Spinal cord (tissue), 10 donors: ENCODE measurements at places on chromosomes 2 and 18. TPM values are rescaled to one million over a fixed set of nuclear protein-coding genes. Genes with fewer than 3 reads are reported as not detected.

HOXD3 gene
- total RNA-seq: 7.3 TPM

IL1R2 gene
- 1.1 TPM for total RNA-seq

NDUFV2 gene
- total RNA-seq: 108 TPM

REG3G gene
- not detected for total RNA-seq

CMPK2 gene
- 7.3 TPM for total RNA-seq

ST6GAL2 gene
- 23.0 TPM for total RNA-seq

DNA sequence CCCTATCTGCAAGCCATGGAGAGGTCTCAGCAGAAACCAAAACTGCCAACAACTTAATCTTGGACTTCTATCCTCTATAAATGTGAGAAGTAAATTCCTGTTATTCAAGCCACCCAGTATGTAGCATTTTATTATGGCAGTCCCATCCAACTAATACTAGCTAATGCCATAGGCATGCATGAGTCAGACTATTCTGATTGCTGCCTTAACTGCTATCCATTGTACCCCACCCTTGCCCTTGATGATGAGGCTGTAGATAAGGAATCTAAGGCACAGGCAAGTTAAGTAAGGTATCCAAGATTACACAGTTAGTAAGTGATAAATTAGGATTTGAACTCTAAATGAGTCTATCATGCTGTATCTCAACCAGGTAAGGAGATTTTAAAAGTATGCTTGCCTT is 223.0 kb downstream of the UBE2E3 start:
- H3K36me3 ChIP-seq: no peaks in the 10 kb centered on the region
- H3K27ac ChIP-seq: no peak overlapping the region
- H3K4me3 ChIP-seq: no peak overlapping the region

GRCh38 chr18:22429564-22429963 is 11.8 kb upstream of the CTAGE1 start:
- no peak for DNase-seq
- H3K27me3 ChIP-seq: no peaks in the 10 kb centered on the region
- H3K36me3 ChIP-seq: no peaks in the 10 kb centered on the region
- no peak overlapping the region for H3K4me3 ChIP-seq
- peaks cover 7% of the 10 kb centered on the region for H3K4me1 ChIP-seq

- H3K4me1 ChIP-seq: no peaks in the 10 kb centered on the region
- H3K36me3 ChIP-seq: no peaks in the 10 kb centered on the region
- H3K4me3 ChIP-seq: no peak overlapping the region
Observed at GRCh38 chr2:228945710-228946109, 325.4 kb downstream of the PID1 start.

- peaks cover 13% of the 10 kb centered on the region for H3K27me3 ChIP-seq
- no peak overlapping the region for H3K4me3 ChIP-seq
- H3K36me3 ChIP-seq: no peaks in the 10 kb centered on the region
- DNase-seq: no peak
Observed at GRCh38 chr2:104658144-104658835, 195.6 kb upstream of the POU3F3 start.

DNA sequence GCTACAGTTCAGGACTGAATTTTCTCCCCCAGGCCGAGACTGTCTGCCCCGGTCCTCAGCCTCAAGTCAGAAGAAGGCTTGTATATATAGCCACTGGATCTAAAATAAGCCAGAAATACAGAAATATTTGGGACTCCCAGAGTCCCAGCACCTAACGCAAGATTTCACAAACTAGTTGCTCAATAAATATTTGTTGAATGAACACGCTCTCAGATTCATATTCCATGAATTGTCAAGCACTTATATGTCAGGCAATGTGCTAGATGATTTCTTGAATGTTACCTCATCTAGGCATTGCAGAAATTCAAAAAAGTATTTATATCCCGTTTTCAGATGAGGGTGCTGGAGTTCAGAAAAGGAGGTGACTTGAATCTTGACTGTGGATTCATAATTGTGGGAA is 163.7 kb upstream of the KLHL29 start:
- no peaks in the 10 kb centered on the region for H3K4me1 ChIP-seq
- no peaks in the 10 kb centered on the region for H3K36me3 ChIP-seq
- H3K27me3 ChIP-seq: no peaks in the 10 kb centered on the region
- DNase-seq: no peak
- no peak overlapping the region for H3K27ac ChIP-seq

GRCh38 chr2:96924775-96925747 is 55.2 kb upstream of the SEMA4C start:
- no peaks in the 10 kb centered on the region for H3K27me3 ChIP-seq
- H3K27ac ChIP-seq: no peak overlapping the region
- H3K4me3 ChIP-seq: no peak overlapping the region
- no peak for DNase-seq
- H3K36me3 ChIP-seq: no peaks in the 10 kb centered on the region
- peaks cover 55% of the 10 kb centered on the region for H3K4me1 ChIP-seq

DNA sequence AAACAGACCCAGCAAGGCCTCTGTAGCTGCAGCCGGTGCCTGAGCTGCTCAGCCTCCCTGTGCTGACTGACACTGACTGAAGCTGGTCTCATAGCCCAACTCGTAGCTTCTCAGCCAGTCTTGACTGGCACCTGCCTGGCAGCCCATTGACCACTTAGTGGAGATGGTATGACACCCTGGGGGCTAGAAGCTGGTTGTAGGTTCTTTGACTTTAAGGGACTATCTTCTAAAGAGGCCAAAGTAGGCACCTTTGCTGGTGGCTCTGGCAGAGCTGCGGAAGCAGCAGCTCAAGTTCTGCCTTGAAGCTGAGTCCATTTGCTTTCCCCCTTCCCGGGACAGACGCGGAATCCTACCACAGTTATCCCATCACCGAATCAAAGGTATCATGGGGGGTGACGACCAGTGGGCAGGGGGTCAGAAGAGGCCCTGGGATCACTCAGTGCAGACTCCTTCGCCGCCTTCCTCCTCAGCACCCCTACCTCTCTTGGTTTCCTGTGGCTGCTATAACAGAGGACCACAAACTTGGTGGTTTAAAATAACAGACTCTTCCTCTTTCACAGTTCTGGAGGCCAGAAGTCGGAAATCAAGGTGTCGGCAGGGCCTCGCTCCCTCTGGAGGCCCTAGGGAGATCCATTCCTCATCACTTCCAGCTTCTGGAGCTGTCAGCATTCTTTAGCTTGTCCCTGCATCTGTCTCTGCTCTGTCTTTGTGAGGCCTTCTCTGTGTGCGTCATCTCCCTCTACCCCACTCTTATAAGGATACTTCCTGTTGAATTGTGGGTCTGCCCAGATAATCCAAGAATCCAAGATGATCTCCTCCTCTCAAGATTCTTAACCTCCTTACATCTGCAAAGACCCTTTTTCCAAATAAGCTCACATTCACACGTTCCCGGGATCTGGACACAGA is 13.7 kb upstream of the FOSL2 start:
- DNase-seq: no peak
- H3K4me3 ChIP-seq: no peak overlapping the region
- no peaks in the 10 kb centered on the region for H3K36me3 ChIP-seq
- H3K27me3 ChIP-seq: no peaks in the 10 kb centered on the region
- no peaks in the 10 kb centered on the region for H3K4me1 ChIP-seq

DNA sequence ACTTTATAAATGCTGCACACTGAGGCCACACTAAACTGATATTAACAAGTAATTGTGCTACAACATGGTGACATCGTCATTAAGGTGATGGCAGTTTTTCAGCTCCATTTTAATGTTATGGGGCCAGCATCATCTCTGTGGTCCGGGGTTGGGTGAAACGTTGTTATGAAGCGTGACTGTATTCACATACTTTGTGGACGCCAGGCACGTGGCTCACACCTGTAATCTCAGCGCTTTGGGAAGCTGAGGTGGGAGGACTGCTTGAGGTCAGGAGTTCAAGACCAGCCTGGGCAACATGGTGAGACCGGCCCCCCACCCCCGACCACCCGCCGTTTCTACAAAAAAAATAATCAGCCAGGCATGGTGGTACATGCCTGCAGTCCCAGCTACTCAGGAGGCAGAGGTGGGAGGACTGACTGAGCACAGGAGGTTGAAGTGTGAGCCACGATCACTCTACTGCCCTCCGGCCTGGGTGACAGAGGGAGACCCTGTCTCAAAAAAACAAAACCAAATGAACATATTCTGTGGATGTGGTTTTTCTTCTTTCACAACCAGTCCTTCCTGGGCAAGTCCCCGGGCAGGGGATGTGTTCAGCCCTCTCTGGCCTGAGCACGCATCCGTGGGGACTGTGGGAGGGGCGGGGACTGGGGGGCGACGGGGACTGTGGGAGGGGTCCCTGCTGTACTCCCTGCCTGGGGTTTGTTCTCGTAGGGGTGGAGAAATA is 12.9 kb upstream of the GAL3ST2 start:
- H3K4me1 ChIP-seq: no peaks in the 10 kb centered on the region
- H3K27me3 ChIP-seq: no peaks in the 10 kb centered on the region
- H3K4me3 ChIP-seq: no peak overlapping the region
- no peak for DNase-seq
- no peak overlapping the region for H3K27ac ChIP-seq

- no peak overlapping the region for H3K4me3 ChIP-seq
- no peak for DNase-seq
- no peak overlapping the region for H3K27ac ChIP-seq
- H3K4me1 ChIP-seq: no peaks in the 10 kb centered on the region
- H3K27me3 ChIP-seq: no peaks in the 10 kb centered on the region
Observed at GRCh38 chr18:42414756-42415454, 459.9 kb downstream of the PIK3C3 start.

GRCh38 chr2:66437691-66438497 is 3.0 kb downstream of the MEIS1 start:
- peaks cover 18% of the 10 kb centered on the region for H3K36me3 ChIP-seq
- H3K27me3 ChIP-seq: peaks cover 20% of the 10 kb centered on the region
- H3K4me3 ChIP-seq: peak overlapping the region; percentile 94
- DNase-seq: peak; percentile 45

GRCh38 chr2:109193807-109194619 is 65.0 kb downstream of the SH3RF3 start:
- no peak for DNase-seq
- no peak overlapping the region for H3K4me3 ChIP-seq
- no peaks in the 10 kb centered on the region for H3K27me3 ChIP-seq
- no peak overlapping the region for H3K27ac ChIP-seq
- no peaks in the 10 kb centered on the region for H3K36me3 ChIP-seq

- H3K4me3 ChIP-seq: no peak overlapping the region
- H3K36me3 ChIP-seq: peaks cover 8% of the 10 kb centered on the region
- H3K27me3 ChIP-seq: no peaks in the 10 kb centered on the region
- H3K27ac ChIP-seq: peak overlapping the region; percentile 8
- H3K4me1 ChIP-seq: peaks cover 24% of the 10 kb centered on the region
- no peak for DNase-seq
Observed at GRCh38 chr2:28327956-28328922, 64.4 kb upstream of the FOSL2 start.

- H3K4me3 ChIP-seq: no peak overlapping the region
- no peak for DNase-seq
- H3K27me3 ChIP-seq: no peaks in the 10 kb centered on the region
- H3K27ac ChIP-seq: no peak overlapping the region
- H3K4me1 ChIP-seq: peaks cover 12% of the 10 kb centered on the region
Observed at GRCh38 chr2:16058256-16058655, 117.9 kb downstream of the MYCN start.

GRCh38 chr2:199757233-199757870 is 93.6 kb downstream of the FTCDNL1 start:
- no peaks in the 10 kb centered on the region for H3K4me1 ChIP-seq
- no peak overlapping the region for H3K4me3 ChIP-seq
- H3K27ac ChIP-seq: no peak overlapping the region
- peak; percentile 64 for DNase-seq
- no peaks in the 10 kb centered on the region for H3K27me3 ChIP-seq
- H3K36me3 ChIP-seq: no peaks in the 10 kb centered on the region

GRCh38 chr2:169009865-169010579 is 21.1 kb downstream of the ABCB11 start:
- H3K4me3 ChIP-seq: no peak overlapping the region
- H3K4me1 ChIP-seq: no peaks in the 10 kb centered on the region

GRCh38 chr18:55287149-55287806 is 300.7 kb downstream of the TCF4 start:
- H3K4me3 ChIP-seq: no peak overlapping the region
- H3K27ac ChIP-seq: peak overlapping the region; percentile 17
- peaks cover 4% of the 10 kb centered on the region for H3K4me1 ChIP-seq

- no peak overlapping the region for H3K27ac ChIP-seq
- DNase-seq: no peak
- H3K36me3 ChIP-seq: no peaks in the 10 kb centered on the region
- no peak overlapping the region for H3K4me3 ChIP-seq
- H3K4me1 ChIP-seq: no peaks in the 10 kb centered on the region
Observed at GRCh38 chr2:65325066-65325465, 97.4 kb downstream of the ACTR2 start.

DNA sequence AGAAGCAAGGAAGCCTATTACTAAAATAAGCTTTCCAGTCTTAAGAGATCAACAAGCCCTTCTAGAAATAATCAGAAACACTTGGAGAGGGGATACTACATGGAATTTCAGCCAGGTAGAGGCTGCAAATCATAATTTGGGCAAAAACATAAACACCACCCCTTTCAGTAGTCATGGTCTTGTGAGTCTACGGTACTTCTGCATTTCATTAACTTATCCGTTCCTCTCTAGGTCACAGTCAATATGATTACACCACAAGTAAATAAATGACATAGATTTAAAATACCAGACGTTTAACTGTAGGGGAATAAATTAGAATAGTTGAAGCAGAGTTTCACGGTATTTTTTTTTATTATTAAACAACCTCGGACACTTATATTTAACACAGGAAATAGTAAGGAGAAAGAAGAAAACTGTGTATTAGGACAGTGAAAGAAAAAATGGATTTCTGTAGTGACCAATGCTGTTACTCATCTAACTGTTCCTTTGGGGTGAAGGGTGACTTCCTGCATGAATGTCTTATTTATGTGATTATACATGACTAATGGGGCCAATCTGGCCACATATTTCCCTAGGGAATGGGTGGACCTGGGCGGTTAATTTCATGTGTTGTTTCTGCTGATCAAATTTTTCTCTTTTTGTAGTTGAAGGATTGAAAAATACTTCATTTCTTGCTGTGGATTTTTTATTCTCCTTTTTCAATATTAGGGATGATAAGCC is 456.6 kb upstream of the UBE2E3 start:
- DNase-seq: no peak
- H3K4me1 ChIP-seq: no peaks in the 10 kb centered on the region
- H3K27ac ChIP-seq: no peak overlapping the region
- H3K4me3 ChIP-seq: no peak overlapping the region
- no peaks in the 10 kb centered on the region for H3K27me3 ChIP-seq

- no peak for DNase-seq
- peaks cover 7% of the 10 kb centered on the region for H3K4me1 ChIP-seq
- peaks cover 6% of the 10 kb centered on the region for H3K27me3 ChIP-seq
- H3K4me3 ChIP-seq: peak overlapping the region; percentile 70
- H3K36me3 ChIP-seq: no peaks in the 10 kb centered on the region
- H3K27ac ChIP-seq: no peak overlapping the region
Observed at GRCh38 chr2:189581354-189582139, 961 bp upstream of the SLC40A1 start.

- H3K27me3 ChIP-seq: no peaks in the 10 kb centered on the region
- H3K27ac ChIP-seq: no peak overlapping the region
Observed at GRCh38 chr2:46411245-46411641, 68.1 kb upstream of the TMEM247 start.

GRCh38 chr2:185475914-185476313 is 262.7 kb upstream of the FSIP2 start:
- H3K4me3 ChIP-seq: no peak overlapping the region
- H3K27me3 ChIP-seq: no peaks in the 10 kb centered on the region
- no peak for DNase-seq
- no peaks in the 10 kb centered on the region for H3K36me3 ChIP-seq

- H3K4me1 ChIP-seq: no peaks in the 10 kb centered on the region
- no peak overlapping the region for H3K4me3 ChIP-seq
- H3K27ac ChIP-seq: no peak overlapping the region
- no peaks in the 10 kb centered on the region for H3K36me3 ChIP-seq
- no peaks in the 10 kb centered on the region for H3K27me3 ChIP-seq
Observed at GRCh38 chr2:116716444-116716843, 1098.0 kb upstream of the DDX18 start.
